HFF-Myc (cell line): ENCODE measurements at places on chromosomes 2 and 18.

GRCh38 chr18:41917181-41917580, 37.9 kb upstream of the PIK3C3 start:
- DNase-seq = peak; percentile 42

- DNase-seq = no peak
These were observed 218.3 kb downstream of the PTGR3 start for GRCh38 chr18:74990563-74991081.

DNA sequence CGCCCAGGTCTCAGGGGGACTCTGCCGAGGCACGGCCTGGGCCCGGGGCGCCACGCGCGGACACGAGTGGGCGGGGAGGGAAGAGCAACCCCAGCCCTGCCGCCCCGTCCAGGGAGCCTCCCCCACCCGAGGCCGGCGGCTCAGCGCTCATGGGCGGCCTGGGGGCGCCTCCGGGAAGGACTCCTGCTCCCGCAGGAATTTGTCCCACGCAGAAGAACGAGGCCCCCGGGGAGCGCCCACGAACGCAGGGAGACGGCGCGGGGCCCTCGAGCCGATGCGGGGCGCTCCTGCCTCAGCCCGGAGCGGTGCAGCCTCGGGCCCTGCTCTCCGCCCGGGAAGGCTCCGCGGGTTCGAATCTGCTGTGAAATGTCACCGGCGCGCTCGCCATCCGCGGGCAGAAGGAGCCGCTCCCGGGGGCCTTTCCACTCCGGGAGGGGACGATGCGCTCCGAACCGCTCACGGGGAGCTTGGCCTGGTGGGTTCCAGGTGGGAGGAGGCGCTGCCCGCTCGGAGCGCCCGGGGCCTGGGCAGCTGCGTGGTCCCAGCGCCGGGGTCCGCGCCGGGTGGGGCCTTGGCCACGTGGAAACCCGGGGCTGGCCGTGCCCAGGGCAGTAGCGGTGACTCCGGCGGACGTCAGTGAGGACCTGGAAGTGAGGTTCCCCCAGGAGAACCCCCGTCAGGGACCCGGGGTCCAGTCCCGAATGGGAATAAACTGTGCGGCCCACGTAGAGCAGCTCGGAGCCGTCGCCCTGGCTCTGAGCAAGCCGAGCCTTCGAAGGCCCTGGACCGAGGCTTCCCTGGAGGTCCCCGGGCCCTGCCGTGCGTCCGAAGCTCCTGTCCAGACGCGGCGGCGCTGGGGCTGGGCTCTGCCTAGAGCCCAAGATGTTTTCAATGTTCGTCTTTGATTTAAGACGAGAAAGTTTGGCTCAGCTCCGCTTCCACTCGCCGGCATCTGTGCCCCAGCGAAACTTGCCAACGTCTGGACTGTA, 41.4 kb upstream of the CTDP1 start:
- no peak for DNase-seq

GRCh38 chr18:38481576-38481975, 916.0 kb upstream of the CELF4 start:
- no peak for DNase-seq

DNA sequence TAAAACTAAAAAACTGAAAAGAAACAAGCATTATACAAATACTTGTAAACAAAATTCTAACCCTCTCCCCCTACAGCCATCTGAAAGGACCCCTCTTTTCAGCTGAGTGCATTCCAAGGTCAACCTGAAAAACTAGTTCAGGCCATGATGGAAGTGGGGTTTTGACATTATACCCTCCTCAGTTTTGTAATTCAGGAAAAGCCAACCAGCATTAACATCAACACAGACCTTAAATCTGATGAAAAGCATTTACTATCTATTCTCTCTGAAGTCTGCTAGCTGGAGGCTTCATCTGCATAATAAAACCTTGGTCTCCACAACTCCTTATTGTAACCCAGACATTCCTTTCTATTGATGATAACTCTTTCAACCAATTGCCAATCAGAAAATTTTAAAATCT, 302.2 kb downstream of the CNTNAP5 start:
- DNase-seq = no peak
